AG08395 (cell line): ENCODE measurements at places on chromosomes 13 and 19.

DNA sequence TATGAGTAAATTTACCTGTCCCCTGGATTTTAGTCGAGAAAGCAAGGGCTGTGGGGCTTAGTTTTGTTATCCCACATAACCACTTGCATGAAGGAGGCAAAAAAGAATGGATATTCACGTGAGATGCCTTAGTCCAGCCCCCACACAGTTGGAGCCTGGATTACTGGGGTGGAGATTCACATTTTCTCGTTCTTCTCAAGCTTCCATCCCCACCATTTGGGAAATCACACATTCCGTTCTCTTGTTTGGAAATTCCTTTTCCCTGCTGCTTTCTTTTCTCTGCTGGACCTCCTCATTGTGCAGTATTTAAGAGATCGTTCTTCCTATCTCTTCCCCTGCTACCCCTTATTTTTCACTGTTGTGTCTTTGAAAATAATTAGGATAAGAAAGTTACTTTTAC lies 45.1 kb upstream of the FARP1 start:
- no peak for DNase-seq

- DNase-seq = no peak
Measured at GRCh38 chr19:38250821-38251563, 5.2 kb downstream of the PPP1R14A start.

DNA sequence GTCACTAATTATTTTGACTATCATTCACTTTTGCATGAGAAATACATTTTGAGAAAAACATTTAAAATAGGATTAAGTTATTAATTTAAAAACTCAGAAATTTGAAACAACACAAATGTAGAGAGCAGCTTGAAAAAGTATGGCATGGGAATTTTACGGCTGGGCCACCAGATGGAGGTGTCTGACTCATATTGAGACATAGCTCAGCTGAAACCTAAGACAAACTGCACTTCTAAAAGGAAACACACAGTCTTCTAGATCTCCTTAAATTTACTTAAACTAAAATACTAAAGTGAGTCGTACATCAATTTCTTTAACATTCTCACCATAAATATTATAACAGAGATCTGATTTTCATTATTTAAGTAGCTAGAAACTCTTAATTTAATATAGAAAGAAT lies 41.9 kb upstream of the POSTN start:
- DNase-seq = peak; percentile 60

GRCh38 chr13:74409551-74409950 lies 275.3 kb upstream of the KLF12 start:
- peak; percentile 4 for DNase-seq

DNA sequence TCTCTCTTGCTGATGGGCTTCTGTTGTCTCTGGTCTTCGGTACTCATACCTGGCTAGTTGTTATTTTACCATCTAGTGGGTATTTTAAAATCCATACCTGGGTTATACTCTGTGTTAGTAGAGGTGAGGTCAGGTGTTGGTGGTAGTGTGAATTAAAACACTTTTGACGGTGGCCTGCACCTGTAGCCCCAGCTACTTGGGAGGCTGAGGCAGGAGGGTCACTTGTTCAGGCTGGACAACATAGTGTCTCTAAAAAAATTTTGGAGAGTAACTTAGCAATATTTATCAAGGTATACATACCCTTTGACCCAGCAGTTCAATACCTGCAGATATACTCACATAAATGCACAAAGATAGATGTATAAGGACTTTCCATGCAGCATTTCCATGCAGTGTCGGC lies 55.4 kb downstream of the GSX1 start:
- DNase-seq = no peak

GRCh38 chr19:46624958-46625661 lies at the start of gene PTGIR:
Gene PTGIR, minus strand, starts transcription at chr19:46625089. Its CDS starts 864 bp downstream, at chr19:46624225.
- peak; percentile 85 for DNase-seq

- DNase-seq = no peak
Measured at GRCh38 chr13:110353339-110353977, 46.4 kb downstream of the COL4A2 start.

GRCh38 chr13:60111691-60112090 lies 52.0 kb downstream of the DIAPH3 start:
- no peak for DNase-seq

DNA sequence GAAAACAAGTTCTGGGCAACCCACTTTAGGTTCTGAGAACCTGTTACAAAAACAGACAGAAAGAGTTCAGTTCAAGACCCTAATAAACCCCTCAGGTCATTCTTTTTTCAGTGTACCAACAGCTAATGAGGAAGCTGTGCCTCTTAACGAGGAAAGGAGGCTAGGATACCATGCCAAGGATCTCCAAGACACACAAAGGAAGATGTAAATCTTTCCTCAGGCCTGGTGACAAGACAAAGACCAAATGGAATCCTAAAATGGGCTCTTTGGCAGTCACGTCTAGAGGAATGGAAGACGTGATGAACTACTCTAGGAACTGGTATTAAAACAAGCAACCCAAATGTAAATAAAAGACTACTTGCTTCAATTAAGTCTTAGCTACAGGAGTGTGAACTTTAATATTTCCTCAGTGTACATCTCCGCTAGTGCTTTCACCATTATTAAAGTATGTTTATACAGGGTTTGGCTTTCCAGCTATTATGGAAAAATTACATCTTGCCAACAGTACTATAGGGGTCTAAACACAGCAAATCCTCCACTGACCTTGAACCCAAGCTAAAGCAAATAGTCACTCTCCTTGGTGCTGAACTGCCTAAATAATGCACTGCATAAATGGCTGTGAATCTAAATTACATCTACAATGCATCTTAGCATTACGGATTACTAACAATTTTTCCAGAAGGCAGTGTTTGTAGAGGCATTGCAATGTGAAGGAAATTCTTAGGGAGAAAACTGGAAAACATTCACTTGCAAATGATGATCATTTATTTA lies 42.3 kb downstream of the ENOX1 start:
- no peak for DNase-seq

GRCh38 chr13:114002009-114002544 lies 28.2 kb upstream of the C13orf46 start:
- no peak for DNase-seq

DNA sequence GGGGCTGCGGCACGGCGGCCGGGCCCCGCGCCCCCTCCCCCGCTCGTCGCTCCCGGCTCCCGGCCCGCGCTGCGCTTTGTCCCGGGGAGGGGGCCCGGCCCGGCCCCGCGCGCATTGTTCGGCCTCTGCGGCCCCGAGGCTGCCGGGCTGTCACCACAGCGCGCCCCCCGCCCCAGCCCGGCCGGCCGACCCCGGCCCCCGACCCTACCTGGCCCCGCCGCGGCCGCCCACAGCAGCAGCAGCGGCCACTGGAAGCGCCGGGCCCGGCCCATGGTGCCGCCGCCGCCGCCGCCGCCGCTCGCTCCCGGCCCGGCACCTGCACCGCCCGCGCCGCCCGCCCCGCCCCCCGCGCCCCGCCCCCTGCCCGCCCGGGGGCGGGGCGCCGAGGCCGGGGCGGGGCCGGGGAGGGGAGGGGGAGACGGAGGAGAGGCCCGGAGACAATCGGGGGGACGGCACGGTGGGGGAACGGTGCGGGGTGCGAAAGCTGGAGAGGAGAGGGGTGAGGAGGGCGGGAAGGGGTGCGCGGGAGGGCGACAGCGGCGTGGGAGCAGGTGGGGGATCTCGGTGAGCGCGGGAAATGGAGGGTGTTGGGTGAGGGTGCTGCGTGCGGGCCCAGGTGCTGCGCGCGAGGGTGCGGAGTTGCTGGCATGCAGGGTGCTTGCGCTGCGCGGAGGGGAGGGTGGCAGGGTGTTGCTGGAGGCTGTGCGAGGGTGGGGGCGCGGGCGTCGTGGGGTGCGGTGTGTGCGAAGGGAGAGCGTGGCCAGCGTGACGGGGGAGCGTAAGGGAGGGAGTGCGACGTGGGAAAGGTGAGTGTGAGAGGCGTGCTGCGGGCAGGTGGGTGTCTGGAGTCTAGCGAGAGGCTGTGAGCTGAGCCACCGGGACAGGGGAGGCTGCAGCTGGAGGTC lies at the start of gene CADM4:
Gene CADM4, minus strand, starts transcription at position 332 of the 905 bp plus-strand sequence. Its CDS starts 60 bp downstream, at position 272.
- no peak for DNase-seq

- DNase-seq = no peak
Measured at GRCh38 chr13:32124743-32125142, 93.2 kb downstream of the FRY start.

DNA sequence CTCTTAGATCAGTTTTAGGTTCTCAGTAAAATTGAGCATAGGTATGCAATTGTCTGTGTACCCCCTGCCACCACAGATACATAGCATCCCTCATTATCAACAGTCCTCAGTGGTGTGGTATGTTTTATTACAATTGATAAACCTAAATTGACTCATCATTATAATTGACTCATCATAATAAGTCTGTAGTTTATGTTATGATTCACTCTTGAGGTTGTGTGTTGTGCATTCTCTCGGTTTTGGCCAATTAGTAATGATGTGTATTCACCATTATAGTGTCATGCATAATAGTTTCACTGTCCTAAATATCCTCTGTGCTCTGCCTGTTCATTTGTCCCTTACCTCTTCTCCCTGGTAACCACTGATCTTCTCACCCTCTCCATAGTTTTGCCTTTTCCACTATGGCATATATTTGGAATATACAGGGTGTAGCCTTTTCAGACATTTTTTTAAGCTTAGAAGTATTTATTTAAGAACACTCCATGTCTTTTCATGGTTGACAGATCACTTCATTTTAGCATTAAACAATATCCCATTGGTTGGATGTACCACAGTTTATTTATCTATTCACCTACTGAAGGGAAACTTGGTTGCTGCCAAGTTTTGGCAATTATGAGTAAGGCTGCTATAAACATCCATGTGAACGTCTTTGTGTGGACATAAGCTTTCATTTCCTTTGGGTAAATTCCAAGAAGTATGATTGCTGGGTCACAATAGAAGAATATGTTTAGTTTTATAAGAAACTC lies 1620.6 kb upstream of the MIR17HG start:
- no peak for DNase-seq

GRCh38 chr13:40190641-40191100 lies 475.8 kb downstream of the FOXO1 start:
- peak; percentile 64 for DNase-seq

- no peak for DNase-seq
Measured at GRCh38 chr13:114104655-114105520, 27.5 kb downstream of the RASA3 start.

GRCh38 chr19:38543807-38544568 lies 73.8 kb downstream of the MAP4K1 start:
- DNase-seq = peak; percentile 91

DNA sequence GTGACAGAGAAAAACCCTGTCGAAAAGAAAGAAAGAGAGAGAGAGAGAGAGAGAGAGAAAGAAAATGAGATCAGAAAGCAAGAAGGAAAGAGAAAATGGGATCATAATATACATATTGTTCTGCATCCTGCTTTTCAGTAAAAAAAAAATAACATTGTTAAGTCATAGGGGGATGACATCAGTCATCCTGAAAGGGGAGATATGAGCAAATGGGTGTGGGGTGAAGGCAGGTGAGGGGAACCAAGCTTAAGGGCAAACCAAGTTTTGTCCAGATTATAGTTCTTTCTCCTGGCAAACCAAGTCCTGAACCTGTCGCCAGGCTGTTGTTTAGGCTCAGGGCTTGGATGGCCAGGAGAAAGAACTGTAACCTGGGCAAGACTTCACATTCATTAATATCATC lies 92.6 kb upstream of the TMTC4 start:
- DNase-seq = no peak

- DNase-seq = no peak
Measured at GRCh38 chr13:44506719-44507118, 69.4 kb downstream of the TSC22D1 start.

GRCh38 chr13:77040076-77040475 lies 13.1 kb upstream of the FBXL3 start:
- no peak for DNase-seq
